Activated CD8-positive, alpha-beta memory T cell treated with anti-CD3 and anti-CD28 coated beads, Interleukin-2, amount 50 U/mL, for 4 hours (primary cell): ENCODE measurements at places on chromosomes 7 and 10.

GRCh38 chr7:17159500-17160037 is 138.9 kb upstream of the AHR start:
- DNase-seq = no peak

DNA sequence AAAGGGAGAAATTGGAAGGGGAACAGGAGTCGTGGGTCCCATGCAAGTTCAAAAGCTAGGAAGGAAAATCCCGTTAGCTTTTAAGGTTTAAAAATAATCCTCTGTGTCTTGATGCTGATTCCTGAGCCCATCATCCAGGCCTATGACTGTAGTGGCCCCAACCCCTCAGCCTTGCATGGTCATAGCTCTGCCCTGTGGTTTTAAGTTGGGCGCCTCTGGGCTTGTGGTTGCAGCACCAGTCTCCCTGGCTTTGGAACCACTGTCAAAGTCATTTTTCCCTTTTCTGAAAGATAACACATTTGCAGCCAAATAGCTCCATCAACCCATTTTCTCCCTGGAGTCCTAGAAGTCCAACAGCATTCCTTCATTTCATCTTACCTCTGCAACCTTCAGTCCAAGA is 13.6 kb downstream of the TMEM236 start:
- DNase-seq = no peak

GRCh38 chr7:108072116-108072515 is 58.0 kb downstream of the LAMB4 start:
- DNase-seq = no peak

- DNase-seq = no peak
Observed at GRCh38 chr7:55261386-55261770, 103.8 kb upstream of the LANCL2 start.

GRCh38 chr7:32564542-32564941 is 69.3 kb downstream of the AVL9 start:
- DNase-seq = no peak

DNA sequence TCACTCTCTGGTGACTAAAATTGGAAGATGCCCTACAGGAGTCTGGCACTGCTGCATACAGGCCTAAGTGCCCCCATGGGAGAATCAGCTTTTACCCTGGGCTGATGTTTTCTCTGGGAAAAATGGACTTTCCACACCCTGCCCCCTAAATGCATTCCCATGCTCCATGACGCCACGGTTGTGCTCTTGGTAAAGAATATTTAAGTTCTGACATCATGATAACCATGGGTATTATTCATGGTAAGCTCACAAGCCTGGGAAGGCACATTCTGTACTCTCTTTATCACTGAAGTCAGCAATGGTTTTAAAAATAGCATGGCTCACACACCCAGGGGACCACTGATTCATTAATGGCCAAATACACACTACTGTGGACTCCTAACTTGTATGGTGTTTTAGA is 43.4 kb downstream of the HIPK2 start:
- no peak for DNase-seq

GRCh38 chr10:18533896-18534295 is 117.5 kb downstream of the NSUN6 start:
- no peak for DNase-seq

GRCh38 chr10:97336006-97336405 is 1.5 kb upstream of the FRAT2 start:
- no peak for DNase-seq

DNA sequence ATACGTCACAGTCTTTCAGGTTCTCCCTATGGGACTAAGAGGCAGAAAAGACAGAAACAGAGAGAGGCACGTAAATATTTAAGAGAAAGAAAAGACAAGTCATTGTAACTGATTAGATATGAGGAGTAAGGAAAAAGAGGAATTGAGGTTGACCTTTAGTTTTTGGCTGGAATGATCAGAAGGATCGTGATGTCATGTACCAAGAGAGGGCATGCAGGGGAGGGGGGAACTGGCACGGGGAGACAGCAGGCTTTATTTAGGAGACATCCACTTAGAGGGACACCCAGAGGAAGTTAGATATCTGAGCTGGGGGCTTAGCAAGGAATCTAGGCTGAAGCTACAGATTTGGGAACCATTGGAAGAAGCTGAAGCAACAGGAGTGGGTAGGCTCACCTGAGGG is 9.2 kb upstream of the LRRC20 start:
- no peak for DNase-seq

DNA sequence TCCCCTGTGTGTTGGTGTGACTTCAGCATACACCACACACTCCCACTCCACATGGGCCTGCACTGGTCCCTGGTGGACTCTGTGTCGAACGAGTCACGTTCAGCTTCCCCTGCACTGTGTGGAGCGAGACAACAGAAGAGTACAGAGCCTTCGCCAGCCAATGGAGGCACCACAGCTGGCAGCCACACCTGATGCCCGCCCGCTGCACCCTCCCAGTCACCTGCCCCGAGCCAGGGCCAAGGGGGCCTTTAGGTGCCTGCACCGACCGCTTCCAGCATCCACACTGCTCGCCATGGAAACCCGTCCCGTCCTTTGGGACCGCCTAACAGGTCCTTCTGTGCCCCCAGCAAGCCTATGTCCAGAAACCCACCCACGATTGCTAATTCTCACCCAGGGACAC is 9.2 kb downstream of the FOXL3 start:
- DNase-seq = no peak

DNA sequence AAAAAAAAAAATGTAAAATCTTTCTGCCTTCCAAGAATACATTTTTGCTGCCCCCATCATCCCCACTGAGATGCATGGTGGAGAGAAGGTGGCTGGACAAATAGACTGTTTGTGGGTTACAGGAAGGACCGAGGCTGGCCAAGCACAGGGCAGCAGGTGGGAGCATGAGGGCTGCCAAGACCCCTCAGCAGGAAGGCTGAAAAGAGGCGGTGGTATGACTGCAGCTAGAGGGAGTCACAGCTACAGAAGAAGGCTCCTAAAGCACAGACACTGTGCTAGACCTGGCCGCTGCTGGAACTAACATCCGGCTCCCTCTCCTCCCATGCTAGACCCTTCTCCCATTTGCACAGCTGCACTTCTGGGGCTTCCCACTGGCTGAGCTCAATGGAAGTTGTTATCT is 289.6 kb downstream of the TCERG1L start:
- no peak for DNase-seq

DNA sequence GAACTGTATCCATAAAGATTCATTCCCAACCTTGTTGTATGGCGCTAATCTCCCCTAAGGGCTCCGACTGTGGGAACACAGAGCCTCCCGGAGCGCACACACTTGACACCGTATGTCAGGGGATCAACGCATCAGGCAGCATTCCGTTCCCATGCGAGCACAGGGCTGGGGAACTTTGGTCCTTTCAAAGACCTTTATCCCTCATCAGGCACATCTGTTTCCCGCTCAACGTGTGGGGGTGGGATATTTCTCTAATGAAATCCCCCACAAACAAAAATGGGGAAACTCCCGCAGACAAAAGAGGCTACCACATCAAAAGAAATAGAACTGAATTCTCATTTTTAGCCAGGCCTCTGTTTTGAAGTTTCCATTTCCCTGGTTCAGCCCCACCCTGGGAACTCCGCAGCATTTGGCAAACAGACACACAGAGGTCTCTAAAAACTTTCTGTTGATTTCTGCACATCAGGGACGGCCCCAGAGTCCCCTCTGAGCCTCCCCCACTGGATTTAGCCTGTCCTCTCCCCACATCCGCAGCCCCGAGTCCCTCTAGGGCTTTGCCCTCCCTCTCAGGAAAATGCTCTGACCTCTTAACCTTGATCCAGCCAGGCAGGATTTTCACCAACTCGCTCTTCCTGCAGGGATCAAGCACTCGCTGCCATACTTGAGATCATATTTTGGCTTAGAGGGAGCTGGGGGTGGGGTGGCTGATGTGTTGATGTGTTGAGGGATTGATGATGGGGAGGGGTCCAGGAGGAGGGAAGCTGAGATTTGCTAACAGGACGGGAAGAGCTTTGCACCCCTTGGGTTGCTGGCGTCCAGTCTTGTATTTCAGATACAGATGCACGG is 6.6 kb downstream of the CPA5 start:
- DNase-seq = no peak

DNA sequence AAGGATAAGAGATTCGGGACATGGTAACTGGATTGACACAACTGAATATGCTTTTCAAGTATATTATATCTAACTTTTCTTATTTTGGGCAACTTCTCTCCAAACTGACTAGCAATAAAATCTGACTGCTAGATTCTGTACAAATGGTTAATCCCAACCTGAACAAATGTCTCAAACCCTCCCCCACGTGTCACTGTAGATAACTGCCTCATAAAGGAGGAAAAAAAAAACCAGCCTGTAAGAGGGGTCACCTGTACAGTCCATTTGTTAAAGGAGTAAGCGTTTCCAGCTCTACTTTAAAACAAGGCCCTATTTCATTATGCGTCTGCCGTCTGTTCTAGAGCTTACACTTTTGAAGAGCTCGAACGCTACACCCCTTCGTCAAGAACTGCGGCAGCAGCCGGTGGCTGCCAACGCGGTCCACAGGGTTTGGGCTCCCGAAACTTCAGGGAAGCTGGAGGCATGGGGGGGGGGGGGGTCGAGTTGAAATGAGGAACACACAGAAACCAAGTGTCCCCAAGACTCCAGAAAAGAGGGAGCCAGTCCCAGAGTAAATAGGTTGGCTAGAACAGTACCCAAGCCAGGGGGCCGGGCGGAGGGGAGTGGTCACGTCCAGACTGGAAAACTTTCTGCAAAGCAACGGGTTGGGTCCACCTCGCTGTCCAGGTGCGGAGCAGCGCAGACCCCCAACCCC is 492 bp downstream of the COG5 start:
- no peak for DNase-seq

GRCh38 chr7:107951896-107952295 is 51.1 kb downstream of the LAMB1 start:
- DNase-seq = no peak

DNA sequence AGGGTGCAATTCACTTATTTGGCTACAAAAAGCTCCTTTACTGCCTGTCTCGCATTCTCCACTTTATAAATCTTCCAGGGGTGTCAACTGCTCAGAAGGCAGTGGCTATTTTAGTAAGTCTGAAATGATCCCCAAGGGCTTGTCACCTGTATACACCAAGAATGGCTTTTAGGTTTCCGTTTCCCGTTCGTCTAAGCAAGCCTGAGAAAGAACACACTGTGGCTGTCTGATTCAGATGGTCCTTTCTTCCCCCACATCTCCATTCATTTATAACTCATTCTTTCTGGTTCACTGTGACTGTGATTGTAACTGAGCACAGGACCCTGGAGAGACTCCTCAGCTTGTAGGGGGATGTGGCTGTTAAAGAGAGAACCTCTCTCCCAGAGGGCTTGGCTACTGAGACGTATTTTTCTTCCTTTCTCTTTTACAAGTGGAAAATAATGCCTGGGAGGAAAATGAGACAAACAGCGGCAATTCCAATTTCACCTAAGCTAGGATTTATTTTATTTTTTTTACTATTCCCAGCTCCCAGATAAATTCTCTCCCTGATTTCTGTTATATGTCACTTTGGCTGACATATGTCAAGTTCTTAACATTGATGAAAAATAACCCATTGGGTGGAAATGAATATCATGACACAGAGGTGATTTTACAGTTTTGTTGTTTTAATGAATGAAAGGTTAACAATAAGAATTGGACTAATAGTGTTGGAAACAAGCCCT is 129.3 kb downstream of the FAM107B start:
- DNase-seq = no peak

GRCh38 chr10:33293531-33294170 is 40.8 kb downstream of the NRP1 start:
- DNase-seq = no peak

GRCh38 chr7:8296362-8296659 is 34.3 kb upstream of the ICA1 start:
- DNase-seq = no peak

DNA sequence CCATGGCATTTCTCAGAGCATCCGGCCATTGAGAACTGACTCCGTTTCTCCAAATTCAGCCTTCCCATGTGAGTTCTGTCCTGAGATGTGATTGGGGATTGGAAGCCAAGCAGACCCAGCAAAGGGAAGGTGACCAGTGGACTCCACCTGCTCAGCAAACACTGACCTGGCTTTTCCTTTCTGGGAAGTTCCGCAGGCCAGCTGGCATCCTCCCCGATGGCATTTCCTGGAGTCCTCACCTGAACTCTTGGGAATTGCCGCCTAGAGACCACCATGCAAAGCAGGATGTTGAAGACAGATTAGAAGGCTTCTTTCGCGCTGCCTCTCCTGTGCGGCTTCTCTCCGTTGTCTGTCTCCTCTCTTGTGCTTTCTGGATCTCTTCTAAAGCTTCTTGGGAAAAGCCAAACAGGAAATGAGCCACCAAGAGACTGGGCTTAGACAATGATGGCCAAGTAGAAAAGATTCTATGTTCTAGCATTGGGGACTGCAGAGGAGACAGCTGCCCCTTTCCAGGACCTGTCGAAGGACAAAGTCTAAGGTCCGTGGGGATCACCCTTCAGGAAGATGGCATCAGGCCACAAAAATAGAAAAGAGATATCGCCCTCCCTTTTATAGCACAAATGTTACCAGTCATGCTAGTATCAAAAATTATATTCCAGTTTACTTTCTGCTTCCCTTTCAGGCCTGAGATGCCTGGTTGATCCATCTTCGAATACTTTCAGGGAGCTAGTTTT is 103.7 kb upstream of the INSYN2A start:
- DNase-seq = no peak

- no peak for DNase-seq
Observed at GRCh38 chr10:76282061-76283025, 850.9 kb downstream of the LRMDA start.

- no peak for DNase-seq
Observed at GRCh38 chr7:2480070-2480408, 3.8 kb upstream of the GRIFIN start.

DNA sequence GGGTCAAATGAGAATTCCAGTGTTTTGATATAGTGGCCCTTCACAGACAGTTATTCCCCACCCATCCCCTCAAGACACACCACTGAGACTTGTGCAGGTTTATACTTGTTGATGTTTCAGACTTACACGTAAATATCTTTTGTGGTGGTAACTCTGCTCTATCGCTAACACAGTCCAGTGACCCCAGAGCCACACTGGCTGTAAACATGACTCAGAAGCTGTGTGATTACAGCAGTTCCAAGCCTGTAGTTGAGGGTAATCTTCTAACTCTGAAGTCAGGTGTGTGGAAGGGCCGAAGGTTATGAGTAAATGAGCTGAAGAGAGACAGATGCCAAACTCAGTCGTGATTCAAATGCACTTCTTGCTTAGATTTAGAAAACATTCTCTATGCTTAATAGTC is 19.4 kb downstream of the NOBOX start:
- no peak for DNase-seq

GRCh38 chr7:116546054-116546453 is 21.2 kb downstream of the CAV1 start:
- no peak for DNase-seq

DNA sequence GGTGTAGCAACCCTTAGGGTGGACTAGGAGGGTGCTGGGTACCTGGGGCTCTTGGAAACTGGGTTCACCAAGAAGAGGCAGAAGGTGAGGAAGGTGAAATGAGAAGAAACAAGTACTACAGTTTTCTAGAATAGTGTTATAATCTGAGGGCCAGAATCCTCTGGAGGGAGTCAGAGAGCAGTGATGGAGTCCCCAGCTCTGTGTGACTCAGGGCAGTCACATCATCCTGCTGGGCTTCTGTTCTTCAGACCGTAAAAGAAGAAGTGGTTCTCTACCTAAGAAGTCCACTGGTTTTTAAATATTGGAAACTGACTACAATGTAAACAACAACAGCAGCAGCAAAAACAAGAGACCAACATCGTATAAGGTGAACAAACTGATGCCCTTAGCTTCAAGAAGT is 197.3 kb downstream of the PRPF18 start:
- no peak for DNase-seq

GRCh38 chr7:19362099-19362498 is 216.9 kb upstream of the FERD3L start:
- DNase-seq = no peak

GRCh38 chr7:157355784-157356511 is 19.1 kb downstream of the DNAJB6 start:
- peak; percentile 11 for DNase-seq

GRCh38 chr10:127402596-127403409 is 146.3 kb upstream of the NPS start:
- DNase-seq = no peak
